ENCODE measurements at places on chromosomes 3 and 15.

GRCh38 chr15:88627463-88627862 is 6.3 kb downstream of the AEN start:
- DNase-seq, result no peak

- DNase-seq, result no peak
These were observed 28.8 kb downstream of the ST6GAL1 start for GRCh38 chr3:186959029-186959624.

GRCh38 chr3:19815805-19816204 is 118.2 kb downstream of the EFHB start:
- no peak for DNase-seq

GRCh38 chr15:84949845-84950569 is 31.6 kb upstream of the PDE8A start:
- DNase-seq, result no peak

DNA sequence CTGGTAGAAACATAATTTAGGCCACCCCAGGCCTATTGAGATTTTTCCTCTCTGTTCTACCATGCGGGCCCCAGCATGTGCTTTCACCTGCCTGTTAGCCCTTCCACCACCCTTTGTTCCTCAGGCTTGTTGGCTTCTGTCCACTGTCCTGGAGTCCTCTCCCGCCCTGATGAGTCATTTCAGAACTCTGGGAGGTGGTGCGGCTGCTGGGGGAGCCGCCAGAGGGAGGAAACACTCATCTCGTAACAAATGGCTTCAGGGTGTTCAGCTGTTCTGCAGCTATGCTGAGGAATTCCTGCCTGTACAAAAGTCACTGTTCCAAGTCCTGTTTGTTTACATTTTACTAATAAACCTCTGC is 36.3 kb downstream of the LRTM1 start:
- peak; percentile 45 for DNase-seq

DNA sequence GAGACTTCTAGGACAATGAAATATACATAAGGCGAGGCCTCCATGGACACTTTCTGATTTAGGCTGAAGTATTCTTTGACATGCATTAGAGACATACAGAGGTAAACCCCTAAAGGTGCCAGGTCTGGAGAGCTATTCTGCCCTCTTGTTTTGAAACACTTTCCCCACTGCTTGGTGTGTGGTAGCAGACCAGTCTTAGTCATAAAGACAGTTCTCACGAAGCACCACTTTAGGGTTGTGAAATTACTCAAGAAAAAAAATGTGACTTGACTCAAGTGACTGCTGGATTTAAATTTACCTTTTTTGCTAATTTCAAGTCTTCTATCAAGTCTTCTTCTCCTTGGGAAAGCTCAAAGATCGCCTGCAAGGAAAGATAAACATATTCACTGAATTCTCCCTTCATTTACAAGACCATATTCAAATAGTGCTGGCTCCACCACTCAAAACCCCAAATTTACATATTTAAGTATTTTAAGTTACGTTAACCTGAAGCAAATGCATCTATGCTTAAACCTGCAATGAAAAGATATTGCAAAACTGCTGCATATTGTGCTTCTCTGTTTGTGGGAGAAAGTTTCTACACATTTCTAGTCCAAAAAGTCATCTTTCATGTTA is 48.4 kb downstream of the ARHGEF3 start:
- DNase-seq, result no peak

DNA sequence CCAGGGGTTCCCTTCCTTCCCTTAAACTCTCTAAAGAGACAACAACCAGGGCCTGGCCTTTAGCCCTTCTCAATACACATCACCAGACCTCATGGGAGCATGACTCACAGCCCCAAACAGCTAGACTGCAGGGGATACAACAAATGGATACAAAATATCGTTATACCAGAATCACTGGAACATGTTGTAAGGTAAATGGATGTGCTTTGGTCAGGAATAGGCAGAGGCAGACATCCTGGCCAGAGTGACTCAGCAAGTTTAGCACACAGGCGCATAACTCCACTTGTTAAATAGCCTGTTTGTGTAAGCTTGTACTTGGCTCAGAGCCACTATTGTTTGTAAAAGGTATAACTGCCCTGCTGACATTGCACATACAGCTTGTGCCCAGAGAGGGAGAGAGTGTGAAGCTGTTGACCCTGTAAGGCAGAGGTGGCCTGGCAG is 18.3 kb downstream of the TMED3 start:
- no peak for DNase-seq

GRCh38 chr3:157294953-157295352 is 135.0 kb upstream of the CCNL1 start:
- no peak for DNase-seq

Measured in hippocampal formation (tissue), 2 donors.